GM04503 (cell line): ENCODE measurements at places on chromosomes 1 and 21.

- DNase-seq: peak; percentile 19
Observed at GRCh38 chr1:212752252-212752933, 39.2 kb downstream of the NSL1 start.

- DNase-seq: no peak
Observed at GRCh38 chr1:109091839-109092193, 1.3 kb downstream of the TMEM167B start.

GRCh38 chr1:8312235-8313218 is 5.4 kb upstream of the SLC45A1 start:
- no peak for DNase-seq

- no peak for DNase-seq
Observed at GRCh38 chr1:240107058-240107684, 15.5 kb downstream of the FMN2 start.

DNA sequence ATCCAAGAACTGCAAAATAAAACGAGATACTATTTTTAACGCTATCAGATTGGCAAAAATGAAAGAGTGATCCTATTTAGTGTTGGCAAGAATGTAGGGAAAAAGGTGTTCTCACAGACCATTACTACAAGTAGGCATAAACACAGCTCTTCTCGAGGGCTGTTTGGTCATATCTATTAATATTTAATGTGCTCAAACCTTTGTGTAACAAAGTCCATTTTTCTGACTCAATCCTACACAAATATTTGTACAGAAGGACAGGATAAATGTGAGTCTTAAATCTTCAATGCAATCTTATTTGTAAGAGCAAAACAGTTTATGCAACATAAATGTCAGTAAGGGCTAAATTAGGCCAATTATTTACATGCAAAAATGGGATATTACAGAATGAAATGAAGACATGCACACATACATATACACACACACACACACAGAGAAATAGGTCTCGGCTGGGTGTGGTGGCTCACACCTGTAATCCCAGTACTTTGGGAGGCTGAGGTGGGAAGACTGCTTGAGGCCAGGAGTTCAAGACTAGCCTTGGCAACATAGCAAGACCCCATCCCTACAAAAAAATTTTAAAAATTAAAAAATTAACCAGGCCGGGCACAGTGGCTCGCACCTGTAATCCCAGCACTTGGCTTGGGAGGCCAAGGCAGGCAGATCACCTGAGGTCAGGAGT is 17.7 kb downstream of the DHCR24 start:
- DNase-seq: no peak

DNA sequence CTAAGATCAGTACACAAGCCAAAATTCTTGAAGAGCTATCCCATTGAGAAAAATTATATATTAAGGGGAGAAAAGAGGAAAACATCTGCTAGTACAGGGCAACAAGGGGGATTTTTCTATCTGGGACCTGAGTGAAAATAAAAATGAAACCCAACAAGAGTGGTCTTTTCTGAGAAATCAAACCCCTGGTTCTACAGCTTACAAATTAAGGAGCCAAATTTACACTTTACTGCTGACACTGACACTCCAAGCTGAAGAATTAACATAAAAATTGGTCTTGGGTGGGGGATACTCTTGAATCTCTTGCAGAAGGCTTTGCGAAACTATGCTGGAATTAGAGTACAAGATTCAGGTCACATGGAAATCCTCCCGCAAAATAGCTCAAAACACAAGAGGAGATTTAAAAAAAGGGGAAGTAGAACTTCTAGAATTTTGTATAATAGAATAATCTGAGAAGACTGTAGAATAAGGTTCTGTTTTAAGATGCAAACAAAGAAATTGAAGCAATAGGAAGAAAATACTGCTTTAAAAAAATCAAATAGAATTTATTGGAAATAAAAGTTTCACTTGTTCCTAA is 32.1 kb upstream of the HSPA13 start:
- DNase-seq: no peak

DNA sequence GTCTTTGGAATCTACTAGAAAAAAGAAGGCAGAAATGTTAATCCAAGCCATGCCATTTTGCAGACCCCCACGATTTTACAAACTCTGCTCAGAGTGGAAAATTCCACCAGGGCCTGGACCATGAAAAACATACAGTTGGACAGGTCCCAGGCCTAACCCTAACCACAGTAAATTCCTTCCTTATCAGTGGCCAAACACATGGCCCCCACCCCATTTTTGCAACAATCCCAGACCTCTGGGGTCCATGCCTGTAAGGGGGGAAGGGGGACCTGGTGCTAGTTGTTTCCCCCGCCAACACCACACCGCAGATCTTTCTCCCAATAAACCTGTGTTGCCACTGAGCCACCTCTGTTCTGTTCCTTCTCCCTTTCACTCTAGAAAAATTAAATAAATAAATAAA is 1352.7 kb downstream of the AMY1C start:
- DNase-seq: no peak

DNA sequence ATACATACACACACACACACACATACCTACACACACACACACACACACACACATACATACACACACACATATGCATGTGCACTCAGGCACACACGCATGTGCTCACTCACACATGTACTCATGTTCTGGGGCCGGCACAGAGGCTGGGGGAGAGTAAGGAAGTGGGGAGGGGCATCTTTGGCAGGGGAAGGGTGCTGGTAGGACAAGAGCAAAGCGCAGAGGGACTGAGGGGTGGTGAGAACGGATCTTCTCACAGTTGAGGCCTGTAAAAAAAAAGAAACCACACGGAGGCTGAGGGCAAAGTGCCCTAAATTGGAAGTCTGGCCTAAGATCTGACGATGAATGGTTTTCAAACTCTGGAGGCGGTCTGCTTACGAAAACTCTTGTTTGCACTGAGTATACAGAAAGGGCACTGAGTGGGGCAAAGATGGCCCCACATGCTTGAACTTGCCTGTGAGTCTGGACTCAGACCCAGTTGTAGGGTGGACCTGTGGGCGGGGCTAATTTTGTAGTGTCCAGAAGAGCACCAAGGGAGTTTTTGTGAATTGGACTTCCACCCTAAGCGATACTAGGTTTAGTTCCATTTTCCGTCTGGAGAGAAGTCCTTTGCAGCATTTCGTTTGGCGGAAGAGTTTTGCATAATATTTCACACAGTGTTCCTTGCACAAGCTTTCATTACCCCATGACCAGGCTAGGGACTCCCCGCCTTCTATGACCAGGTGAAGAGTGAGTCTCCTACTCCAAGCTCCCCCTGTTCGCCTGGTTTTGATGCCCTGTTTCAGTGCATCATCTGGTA is 79.3 kb upstream of the LYST start:
- no peak for DNase-seq

- DNase-seq: no peak
Observed at GRCh38 chr1:31297277-31298247, 730 bp downstream of the ZCCHC17 start.

DNA sequence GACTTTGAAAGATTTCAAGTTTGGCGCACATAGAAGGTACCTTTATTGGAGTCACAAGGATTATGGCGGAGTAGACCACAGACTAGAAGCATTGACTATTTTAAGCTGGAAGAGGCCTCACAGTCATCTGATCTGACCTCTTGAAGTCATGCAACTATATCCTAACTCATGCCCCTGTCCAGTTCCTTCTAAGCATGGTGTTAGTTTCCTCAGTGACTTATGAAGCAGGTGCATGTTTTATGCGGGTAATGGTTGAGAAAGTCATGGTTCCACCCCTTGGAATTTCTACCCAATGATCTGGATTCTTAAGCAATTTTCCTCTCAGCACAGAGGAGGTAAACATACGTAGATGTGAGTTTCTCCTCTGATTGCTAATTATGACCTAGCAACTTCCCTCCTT is 11.7 kb downstream of the OLFML3 start:
- no peak for DNase-seq

GRCh38 chr1:31926853-31927660 is 11.1 kb downstream of the PTP4A2 start:
- DNase-seq: no peak
